Uterus (tissue), 4 donors: ENCODE measurements at places on chromosomes 6 and 20.
A peak's percentile ranks its signal among the peaks of the same experiment; 100 is the strongest.

DNA sequence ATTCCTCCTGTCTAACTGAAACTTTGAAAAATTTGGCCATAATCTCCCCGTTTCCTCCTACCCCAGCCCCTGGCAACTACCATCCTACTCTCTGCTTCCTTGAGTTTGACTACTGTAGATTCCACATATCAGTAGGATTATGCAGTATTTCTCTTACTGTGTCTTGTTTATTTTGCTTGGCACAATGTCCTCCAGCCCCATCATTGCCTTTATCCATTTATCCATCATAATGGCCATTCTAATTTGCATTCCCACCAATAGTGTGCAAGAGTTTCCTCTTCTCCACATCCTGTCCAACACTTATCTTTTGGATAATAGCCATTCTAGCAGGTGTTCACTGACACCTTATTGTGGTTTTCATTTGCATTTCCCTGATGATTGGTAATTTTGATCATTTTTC, 202.3 kb downstream of the THBS2 start:
- H3K4me3 ChIP-seq, result no peak overlapping the region
- no peaks in the 10 kb centered on the region for H3K27me3 ChIP-seq
- no peaks in the 10 kb centered on the region for H3K4me1 ChIP-seq
- H3K27ac ChIP-seq, result no peak overlapping the region

DNA sequence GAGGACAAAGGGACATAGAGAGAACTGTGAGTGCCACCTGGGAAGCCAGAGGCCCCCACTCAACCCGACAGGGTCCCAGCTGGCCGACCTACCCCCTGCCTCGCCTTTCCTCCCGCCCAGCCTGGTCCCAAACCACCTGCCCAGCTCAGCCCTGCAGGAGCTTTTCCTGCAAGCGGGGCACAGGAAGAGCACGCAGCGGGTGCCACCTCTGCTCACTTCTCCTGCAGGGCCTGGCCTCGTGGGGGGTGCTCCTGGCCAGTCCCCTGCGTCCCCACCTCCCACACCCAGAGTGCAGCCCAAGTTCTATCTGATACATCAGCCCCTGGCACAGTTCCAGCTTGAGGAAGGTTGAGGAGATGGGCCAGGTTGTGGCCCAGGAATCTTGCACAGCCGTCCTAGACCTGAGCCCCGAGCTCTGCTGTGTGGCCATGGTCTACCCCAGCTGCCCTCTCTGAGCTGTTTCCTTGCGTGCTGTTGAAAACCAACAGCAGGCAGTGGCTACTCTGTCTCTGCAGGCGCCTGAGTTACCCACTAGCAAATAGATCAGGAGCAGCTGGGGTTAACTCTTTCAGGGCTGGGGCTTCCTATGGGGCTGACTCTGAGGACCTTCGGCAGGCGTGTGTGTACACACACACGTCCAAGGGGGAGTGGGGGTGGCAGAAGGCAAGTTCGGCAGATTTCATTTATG, 1.7 kb downstream of the NECAB3 start:
- H3K36me3 ChIP-seq, result no peaks in the 10 kb centered on the region
- peak; percentile 23 for DNase-seq
- H3K4me3 ChIP-seq, result peak overlapping the region; percentile 72
- peaks cover 21% of the 10 kb centered on the region for H3K4me1 ChIP-seq

GRCh38 chr6:28383235-28384142, 16.1 kb downstream of the ZSCAN12 start:
- H3K4me3 ChIP-seq, result peak overlapping the region; percentile 39
- H3K36me3 ChIP-seq, result no peaks in the 10 kb centered on the region
- no peaks in the 10 kb centered on the region for H3K4me1 ChIP-seq
- no peaks in the 10 kb centered on the region for H3K27me3 ChIP-seq
- peak; percentile 80 for DNase-seq

- no peaks in the 10 kb centered on the region for H3K4me1 ChIP-seq
- no peak overlapping the region for H3K27ac ChIP-seq
- H3K36me3 ChIP-seq, result no peaks in the 10 kb centered on the region
- DNase-seq, result no peak
- no peaks in the 10 kb centered on the region for H3K27me3 ChIP-seq
These were observed 258.7 kb downstream of the DLL1 start for GRCh38 chr6:170032197-170032596.

DNA sequence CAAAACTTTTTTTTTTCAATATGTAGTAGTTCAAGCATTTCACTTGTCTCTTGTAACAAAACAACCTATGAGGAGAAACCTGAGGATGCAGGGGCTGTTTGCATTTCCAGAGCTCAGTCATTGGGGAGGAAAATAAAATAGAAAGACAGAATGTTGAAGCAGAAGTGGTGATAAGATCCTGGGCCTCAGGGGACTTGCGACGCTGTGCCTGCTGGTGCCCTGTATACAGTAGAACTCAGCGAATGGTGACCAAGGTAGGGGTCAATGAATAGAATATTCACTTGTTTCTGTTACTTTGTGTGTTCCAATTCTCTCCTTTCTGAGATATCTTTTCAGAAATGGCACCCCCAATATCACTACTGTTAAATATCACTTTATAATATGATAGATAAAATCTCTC, 271.6 kb downstream of the FARS2 start:
- no peaks in the 10 kb centered on the region for H3K4me1 ChIP-seq
- H3K27me3 ChIP-seq, result no peaks in the 10 kb centered on the region
- DNase-seq, result no peak
- H3K36me3 ChIP-seq, result no peaks in the 10 kb centered on the region

- H3K27me3 ChIP-seq, result no peaks in the 10 kb centered on the region
- no peak for DNase-seq
- H3K27ac ChIP-seq, result no peak overlapping the region
- no peak overlapping the region for H3K4me3 ChIP-seq
These were observed 41.0 kb downstream of the PKHD1 start for GRCh38 chr6:52046456-52046855.

DNA sequence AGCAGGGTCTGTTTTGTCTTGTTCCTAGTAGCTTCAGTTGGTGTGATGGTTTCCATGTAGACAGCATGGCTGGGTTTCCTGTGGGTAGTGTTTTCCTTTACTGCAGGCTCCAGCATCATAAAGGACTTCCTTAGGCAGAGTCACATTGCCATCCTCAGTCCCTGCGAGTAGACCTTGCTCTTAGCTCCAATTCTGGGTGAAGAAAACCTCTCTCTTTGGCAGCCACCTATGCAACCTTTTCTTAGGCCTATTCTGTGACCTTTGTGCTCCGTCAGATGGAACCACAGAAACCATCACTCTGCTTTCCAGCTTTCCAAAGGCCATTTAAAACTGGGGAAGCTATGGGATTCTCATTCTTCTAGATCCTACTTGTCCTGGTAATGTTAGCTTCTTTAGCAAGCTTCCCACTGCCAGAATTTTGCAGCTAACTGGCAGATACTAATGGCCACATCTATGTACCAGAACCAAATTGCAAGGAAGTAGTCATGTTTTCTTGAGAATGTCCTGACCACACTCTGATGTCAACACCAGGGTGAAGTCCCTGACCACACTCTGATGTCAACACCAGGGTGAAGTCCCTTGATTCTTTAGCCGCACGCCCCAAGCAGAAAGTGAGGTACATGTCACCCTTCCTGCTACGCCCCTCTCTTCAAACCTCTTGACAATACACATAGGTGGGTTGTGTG, 646.6 kb upstream of the HS3ST5 start:
- no peak overlapping the region for H3K27ac ChIP-seq
- no peak for DNase-seq
- no peak overlapping the region for H3K4me3 ChIP-seq
- no peaks in the 10 kb centered on the region for H3K4me1 ChIP-seq
- no peaks in the 10 kb centered on the region for H3K27me3 ChIP-seq

DNA sequence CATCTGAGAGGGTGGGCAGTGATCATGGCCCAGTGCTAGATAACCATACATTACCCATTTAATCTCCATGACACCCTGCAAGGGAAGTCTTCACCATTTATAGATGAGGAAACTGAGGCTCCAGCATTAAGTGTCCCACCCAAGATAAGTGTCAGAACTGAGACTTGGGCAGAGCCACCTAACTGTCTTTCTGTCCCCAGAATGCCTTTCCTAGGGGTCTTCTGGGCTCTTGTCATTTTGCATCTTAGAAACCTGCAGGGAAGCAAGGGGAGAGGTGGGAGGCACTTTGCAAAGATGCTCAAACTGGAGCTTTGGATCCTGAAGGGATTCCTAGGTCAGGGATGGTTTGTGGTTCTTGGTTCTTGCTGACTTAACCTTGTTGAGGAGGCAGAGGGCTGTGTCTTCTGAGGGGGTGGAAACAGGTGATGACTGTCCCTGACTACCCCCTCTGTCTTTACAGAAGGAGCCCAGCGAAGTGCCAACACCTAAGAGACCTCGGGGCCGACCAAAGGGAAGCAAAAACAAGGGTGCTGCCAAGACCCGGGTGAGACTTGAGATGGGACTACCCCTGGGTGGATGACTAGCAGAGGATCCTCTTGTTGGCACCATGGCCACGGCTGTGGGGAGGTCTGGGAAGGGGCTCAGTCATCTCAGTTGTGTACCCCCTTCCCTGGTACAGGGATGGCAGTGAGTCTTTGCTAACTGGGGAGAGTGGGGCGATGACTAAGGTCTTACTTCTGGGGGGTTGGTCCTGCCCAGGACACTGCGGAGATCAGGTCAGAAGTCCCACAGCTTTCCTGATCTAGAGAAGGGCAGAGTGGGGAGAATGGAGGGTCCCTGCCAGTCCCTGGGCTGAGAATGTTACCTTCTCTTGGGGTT, 5.8 kb downstream of the HMGA1 start:
- no peak overlapping the region for H3K27ac ChIP-seq
- H3K4me1 ChIP-seq, result peaks cover 14% of the 10 kb centered on the region
- DNase-seq, result peak; percentile 13
- no peaks in the 10 kb centered on the region for H3K27me3 ChIP-seq

DNA sequence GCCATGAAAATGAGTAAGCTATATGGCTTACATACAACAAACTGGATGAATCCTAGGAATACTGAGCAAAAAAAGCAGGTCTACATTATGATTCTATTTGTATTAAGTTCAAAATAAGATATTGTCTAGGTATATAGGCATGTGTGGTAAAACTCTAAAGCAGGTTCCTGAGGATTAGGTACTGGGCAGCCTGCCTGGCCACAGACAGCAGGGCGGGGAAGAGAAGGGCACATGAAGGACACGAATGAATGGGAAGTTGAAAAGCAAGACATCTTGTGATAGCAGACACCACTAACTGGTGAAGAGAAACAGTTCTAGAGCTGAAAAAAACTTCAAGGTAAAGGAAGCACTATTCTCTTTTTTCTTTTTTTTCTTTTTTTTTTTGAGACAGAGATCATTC, 72.6 kb upstream of the SLC4A11 start:
- DNase-seq, result no peak
- H3K27ac ChIP-seq, result no peak overlapping the region
- H3K4me1 ChIP-seq, result no peaks in the 10 kb centered on the region
- no peaks in the 10 kb centered on the region for H3K36me3 ChIP-seq

GRCh38 chr6:148518511-148519156, 176.0 kb downstream of the SASH1 start:
- H3K27ac ChIP-seq, result peak overlapping the region; percentile 56
- no peaks in the 10 kb centered on the region for H3K36me3 ChIP-seq
- no peaks in the 10 kb centered on the region for H3K27me3 ChIP-seq
- peak; percentile 52 for DNase-seq
- H3K4me1 ChIP-seq, result no peaks in the 10 kb centered on the region

- H3K27me3 ChIP-seq, result no peaks in the 10 kb centered on the region
- H3K27ac ChIP-seq, result no peak overlapping the region
- no peaks in the 10 kb centered on the region for H3K36me3 ChIP-seq
These were observed 15.7 kb downstream of the AMD1 start for GRCh38 chr6:110890288-110890687.

DNA sequence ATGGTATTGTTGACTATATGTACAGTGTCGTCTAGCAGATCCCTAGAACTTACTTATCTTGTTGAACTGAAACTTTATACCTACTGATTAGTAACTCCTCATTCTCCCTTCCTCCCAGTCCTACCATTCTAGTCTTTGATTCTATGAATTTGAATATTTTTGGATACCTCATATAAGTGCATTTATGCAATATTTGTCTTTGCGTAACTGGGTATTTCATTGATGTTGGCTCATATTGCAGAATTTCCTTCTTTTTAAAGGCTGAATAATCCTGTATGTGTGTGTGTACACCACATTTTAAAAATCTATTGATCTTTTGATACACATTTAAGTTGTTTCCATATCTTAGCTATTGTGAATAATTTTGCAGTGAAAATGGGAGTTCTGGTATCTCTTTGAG, 119.9 kb downstream of the SOX4 start:
- no peaks in the 10 kb centered on the region for H3K36me3 ChIP-seq
- no peak overlapping the region for H3K4me3 ChIP-seq
- no peak for DNase-seq
- H3K4me1 ChIP-seq, result no peaks in the 10 kb centered on the region
- H3K27ac ChIP-seq, result no peak overlapping the region

DNA sequence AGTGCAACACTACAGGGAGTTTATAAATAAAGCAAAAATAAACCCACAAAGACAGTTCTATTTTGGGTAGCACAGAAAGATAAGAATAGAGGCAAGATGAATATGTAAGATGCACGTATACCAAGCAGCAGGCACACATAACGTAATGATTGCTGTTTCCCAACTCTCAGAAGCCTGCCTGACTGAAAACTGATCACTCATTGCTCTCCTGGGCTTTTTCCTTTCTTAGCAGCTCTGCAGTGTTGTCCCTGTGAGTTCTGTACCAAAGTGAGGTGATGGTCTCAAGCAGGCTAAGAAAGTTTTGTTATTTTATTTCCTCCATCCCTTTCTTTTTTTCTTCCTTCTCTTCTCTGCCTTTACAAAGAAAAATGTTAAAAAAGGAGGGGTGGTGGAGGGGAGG, 522.0 kb upstream of the MAN1A1 start:
- H3K36me3 ChIP-seq, result no peaks in the 10 kb centered on the region
- H3K27ac ChIP-seq, result no peak overlapping the region
- no peak for DNase-seq
- H3K4me3 ChIP-seq, result no peak overlapping the region

DNA sequence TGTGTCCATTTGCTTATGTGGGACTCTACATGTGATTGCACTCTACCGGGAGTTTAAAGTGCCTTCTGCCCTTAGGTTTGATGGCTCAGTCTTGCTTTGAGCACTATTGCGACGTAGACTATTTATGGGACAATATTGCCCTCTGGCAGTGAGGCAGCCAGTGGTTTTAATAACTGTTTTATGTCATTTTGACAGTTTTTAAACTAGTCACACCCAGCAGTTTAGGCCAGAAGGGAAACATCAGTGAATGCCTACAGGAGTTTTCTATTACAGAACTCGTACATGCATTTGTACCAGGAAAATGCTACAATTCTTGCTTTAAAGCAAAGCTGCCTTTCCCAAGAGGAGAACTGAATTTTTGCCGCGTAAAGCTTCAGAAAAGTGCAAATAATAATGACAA, 813.7 kb downstream of the KIF16B start:
- H3K4me3 ChIP-seq, result no peak overlapping the region
- no peaks in the 10 kb centered on the region for H3K27me3 ChIP-seq
- no peaks in the 10 kb centered on the region for H3K4me1 ChIP-seq
- no peak overlapping the region for H3K27ac ChIP-seq
- H3K36me3 ChIP-seq, result no peaks in the 10 kb centered on the region
- no peak for DNase-seq

GRCh38 chr6:21219856-21220255, 373.7 kb upstream of the SOX4 start:
- H3K27ac ChIP-seq, result no peak overlapping the region
- no peaks in the 10 kb centered on the region for H3K4me1 ChIP-seq
- H3K4me3 ChIP-seq, result no peak overlapping the region
- no peak for DNase-seq
- H3K36me3 ChIP-seq, result no peaks in the 10 kb centered on the region

- H3K36me3 ChIP-seq, result no peaks in the 10 kb centered on the region
- no peak for DNase-seq
- H3K27ac ChIP-seq, result no peak overlapping the region
- H3K27me3 ChIP-seq, result no peaks in the 10 kb centered on the region
These were observed 13.6 kb downstream of the CDC5L start for GRCh38 chr6:44401138-44401537.
